Stimulated activated CD8-positive, alpha-beta memory T cell treated with anti-CD3 and anti-CD28 coated beads, Interleukin-7, amount 100 ng/mL, for 1 hour (primary cell): ENCODE measurements at places on chromosomes 3 and 15.

GRCh38 chr3:166444336-166444735 lies 607.1 kb upstream of the BCHE start:
- DNase-seq = no peak

DNA sequence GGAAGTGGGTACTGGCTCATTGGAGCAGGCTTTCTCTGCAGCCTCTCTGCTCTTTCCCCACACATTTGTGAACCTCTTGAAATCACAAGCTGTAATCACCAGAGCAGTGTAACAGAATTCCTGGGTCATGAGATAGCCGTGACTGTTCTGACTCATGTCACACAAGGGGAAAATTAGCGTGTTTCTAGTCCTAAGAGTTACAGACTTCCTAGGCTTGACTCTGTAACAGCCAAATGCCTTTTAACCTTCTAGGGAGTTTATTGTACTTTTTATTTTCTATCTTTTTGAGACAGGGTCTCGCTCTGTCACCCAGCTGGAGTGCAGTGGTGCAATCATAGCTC lies 54.7 kb upstream of the TRAK1 start:
- no peak for DNase-seq

DNA sequence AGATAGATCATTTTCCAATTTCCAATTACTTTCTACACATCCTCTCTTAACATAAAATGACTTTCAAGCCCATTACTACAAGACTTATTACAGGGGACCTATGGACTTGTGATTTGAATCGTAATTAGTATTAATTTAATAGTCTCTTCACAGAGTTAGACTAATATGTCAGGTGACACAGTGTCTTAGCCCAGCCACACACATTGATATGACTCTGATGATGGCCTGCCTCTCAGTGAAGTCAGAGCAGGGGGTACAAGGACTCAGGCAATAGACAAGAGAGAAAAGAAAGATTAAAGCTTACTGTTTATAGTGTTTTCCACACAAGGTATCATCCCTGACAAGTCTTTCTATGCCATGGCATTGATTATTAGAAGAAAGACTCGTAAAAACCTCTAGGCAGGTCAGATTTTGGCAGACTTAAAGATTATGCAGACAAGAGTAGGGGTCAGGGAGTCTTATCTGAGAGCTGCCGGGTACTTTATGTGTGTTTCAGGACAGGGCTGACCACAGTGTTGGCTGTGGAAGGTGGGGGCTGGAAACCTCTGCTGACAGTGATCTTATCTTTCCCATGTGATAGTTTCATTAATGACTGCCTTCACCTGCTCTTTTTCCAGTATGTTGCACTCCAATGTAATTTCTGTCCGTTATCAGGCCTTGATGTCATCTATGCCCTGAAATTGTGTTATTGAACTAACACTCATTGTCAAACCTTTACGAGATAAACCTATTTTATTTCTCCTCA lies 50.1 kb downstream of the B3GALNT1 start:
- no peak for DNase-seq

- no peak for DNase-seq
Observed at GRCh38 chr3:64685331-64685799, 2.4 kb downstream of the ADAMTS9 start.

DNA sequence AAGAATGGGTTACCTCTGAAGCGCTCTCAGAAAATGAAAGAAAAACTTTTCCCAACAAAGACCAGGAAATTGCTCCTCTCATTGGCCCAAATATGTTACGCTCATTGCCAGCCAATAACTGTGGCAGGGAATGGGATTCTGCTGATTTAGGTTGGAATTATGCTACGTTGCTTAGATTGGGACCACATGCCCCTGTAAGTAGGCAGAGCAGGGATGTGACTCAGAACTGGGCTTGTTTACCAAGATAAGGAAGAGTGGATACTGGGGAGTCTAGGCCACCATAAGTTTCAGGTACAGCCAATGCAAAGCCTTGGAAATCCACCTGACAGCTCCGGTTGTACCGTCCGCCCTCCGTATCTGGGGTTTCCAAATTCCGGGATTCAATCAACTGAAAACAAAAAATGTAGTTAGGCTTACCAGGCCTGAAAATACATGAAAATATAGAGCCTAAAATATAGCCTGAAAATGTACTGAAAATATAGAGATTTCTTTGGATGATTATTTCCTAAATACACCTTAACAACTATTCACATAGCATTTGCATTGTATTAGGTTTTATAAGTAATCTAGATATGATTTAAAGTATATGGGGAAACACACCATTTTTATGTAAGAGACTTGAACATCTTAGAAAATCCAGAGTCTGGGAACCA lies 1.5 kb upstream of the TCF12 start:
- DNase-seq = no peak
